Activated CD4-positive, alpha-beta T cell treated with anti-CD3 and anti-CD28 coated beads, Interleukin-2, amount 10 ng/mL, durations not matched to agents 7 days and 5 days (primary cell): ENCODE measurements at places on chromosomes 11 and 22. TPM values are rescaled to one million over a fixed set of nuclear protein-coding genes. Genes with fewer than 3 reads are reported as not detected.

The BRSK2 gene
- not detected for total RNA-seq

The PNPLA3 gene
- not detected for total RNA-seq

GRCh38 chr11:3857628-3858027 is 2.2 kb downstream of the STIM1 start:
- H3K4me1 ChIP-seq = peaks cover 71% of the 10 kb centered on the region
- peak overlapping the region; percentile 79 for H3K27ac ChIP-seq
- H3K4me3 ChIP-seq = peak overlapping the region; percentile 98
- DNase-seq = no peak

- no peaks in the 10 kb centered on the region for H3K27me3 ChIP-seq
- no peak overlapping the region for H3K4me3 ChIP-seq
- DNase-seq = no peak
Measured at GRCh38 chr11:68827733-68828132, 14.0 kb downstream of the CPT1A start.

GRCh38 chr11:108947654-108948570 is 283.0 kb downstream of the DDX10 start:
- peaks cover 3% of the 10 kb centered on the region for H3K4me1 ChIP-seq
- H3K36me3 ChIP-seq = peaks cover 8% of the 10 kb centered on the region
- no peaks in the 10 kb centered on the region for H3K27me3 ChIP-seq
- no peak for DNase-seq
- no peak overlapping the region for H3K4me3 ChIP-seq
